ENCODE measurements at places on chromosomes 3 and 15.

DNA sequence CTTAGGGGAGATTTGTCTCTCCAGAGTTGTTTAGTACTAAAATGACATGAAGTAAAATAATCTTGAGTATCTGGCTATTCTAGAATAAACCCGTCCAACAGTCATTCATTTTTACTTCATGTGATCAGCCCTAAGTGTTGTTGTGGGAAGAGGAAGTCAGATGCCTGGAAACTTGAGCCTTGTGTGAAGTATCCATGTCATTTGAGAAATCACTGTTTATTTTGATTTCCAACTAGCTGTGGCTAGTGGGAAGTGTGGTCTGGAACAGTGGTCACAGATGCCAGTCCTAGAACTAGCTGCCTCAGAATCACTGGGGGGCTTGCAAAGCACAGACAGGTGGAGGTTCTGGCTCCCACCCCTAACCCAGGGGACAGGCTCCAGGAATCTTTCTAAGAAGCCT, 77.7 kb upstream of the LIMD1 start:
- DNase-seq, result no peak

DNA sequence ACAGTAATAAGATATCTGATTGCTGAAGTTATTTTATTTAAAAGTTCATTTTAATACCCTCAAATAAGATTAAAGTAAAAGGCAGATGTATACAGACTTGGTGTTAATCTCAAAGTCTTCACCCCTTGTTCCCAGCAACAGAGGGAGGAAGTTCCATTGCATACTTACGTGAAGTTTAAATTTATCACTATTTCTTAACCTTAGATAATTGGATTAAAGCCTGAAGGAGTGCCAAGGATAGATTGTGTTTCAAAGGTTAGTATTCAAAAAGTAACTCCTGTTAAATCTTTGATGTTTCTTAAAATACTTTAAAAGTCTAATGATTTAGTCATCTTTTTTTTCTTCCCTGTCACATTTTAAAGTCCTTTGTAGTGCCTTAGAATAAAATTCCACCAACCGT, 39.3 kb downstream of the ATP1B3 start:
- DNase-seq, result no peak

DNA sequence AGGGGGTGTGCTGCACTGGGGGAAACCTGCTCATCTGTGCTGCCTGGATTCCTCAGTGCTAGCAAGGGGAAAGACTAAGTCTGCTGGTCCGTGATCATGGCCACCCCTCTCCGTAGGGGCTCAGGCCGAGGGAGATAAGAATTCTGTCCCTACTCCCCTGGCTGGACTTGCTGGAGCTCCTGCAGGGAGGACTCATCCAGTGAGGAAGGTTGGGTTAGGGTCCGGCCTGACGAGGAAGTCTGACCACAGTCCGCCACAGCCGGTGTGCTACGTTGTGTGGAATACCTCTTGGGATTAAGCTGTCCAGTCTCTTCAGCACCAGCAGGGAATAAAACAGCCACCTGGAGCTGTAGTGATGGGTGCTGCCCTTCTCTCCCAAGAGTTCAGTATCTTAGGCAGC, 1309.1 kb upstream of the CADM2 start:
- no peak for DNase-seq

- no peak for DNase-seq
Observed at GRCh38 chr3:179840985-179841384, 188.1 kb downstream of the USP13 start.

GRCh38 chr3:53273146-53273670, 17.4 kb upstream of the TKT start:
- no peak for DNase-seq

DNA sequence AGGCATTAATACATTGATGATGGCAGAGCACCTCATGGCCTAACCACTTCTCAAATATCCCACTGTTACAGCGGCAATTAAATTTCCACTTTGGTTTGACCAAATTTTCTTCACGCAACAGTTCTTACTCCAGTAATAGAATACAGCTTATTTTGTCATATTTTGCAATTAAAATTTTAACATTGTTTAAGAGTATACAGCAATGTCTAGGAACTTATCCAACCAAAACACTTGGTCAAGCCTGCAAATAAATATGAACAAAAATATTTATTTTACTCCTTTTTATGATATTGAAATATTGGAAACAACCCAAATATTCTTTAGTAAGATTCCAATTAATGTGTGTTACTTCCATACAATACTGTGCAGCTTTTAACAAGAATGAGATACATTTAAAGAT, 45.3 kb upstream of the C3orf80 start:
- no peak for DNase-seq

DNA sequence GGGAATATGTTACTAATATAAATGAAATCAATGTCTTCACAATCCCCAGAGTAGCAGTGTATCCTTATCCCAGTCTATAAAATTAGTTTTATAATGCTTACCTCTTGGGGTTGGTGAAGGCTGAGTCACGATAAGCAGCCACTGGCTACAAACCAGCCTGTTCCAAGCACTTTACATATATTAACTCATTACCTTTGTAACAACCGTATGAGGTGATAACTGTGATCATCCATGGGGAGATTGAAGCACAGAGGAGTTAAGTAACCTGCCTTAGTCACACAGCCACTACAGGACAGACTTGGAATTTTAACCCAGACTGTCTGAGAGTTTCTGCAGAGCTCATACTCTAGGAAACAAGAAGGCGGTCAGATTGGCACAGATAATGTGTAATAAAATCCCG, 43.3 kb upstream of the MITF start:
- DNase-seq, result no peak

- DNase-seq, result no peak
Observed at GRCh38 chr3:101689286-101689685, 2.8 kb upstream of the RPL24 start.

DNA sequence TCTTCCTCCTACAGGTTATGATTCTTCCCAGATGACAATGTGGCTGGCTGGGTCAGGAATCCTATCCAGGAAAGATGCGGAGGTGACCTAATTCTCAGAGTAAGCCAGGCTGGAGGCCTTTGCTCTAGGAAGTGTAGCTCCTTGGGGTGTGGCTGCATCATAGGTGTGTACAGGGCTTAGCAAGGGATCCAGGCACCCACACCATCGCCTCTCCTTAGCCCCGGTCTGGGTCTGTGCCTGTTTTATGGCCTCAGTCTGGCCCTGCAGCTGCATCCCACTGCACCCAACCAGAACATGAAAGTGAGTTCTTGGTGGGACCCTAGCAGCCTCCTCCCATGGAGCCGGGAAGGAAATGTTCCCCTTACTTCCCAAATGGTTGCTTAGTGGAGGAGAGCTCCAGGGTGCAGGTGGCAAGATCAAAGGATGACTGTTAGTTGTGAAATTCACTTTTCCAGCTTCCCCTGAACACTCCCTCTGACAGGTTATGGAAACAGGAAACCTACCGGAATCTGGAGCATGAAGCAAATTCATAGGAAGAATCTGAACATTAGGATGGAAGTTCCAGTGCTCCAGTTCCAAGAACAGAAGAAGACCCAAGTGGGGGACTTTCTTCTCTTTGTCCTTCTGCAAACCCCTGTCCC, 2.7 kb upstream of the AMOTL2 start:
- no peak for DNase-seq

DNA sequence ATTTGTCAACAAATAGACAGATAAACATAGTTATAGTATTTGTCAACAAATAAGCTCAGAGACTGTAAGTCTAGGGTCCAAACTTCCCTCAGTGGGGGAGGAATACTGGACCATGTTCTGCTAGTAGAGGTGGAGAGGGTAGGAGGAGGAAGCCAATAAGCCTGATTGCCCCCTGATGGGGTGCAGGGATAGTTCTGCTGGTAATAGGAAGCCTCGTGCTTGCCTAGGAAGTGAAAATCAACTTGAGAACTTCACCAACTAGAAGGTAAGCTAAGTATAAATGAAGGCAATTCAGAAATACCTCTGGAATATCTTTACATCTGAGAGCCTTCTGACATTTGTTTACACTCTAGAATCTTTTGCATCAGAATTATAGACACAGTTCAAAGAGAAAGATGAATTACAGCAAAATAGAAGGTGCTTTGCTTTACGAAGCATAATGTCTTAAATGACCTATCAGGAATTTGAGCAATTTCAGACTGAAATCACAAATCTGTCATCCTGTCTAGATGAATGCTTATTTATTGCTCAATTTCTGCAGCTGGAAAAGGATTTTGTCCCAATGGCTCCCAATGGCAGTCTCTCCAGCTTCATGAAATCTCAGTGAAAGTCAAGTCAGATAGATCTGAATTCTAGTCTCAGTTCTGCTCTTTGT, 225.6 kb upstream of the TBC1D5 start:
- no peak for DNase-seq
